NCI-H82 (cell line): ENCODE measurements at places on chromosomes 3 and 15.
A peak's percentile ranks its signal among the peaks of the same experiment; 100 is the strongest.

- DNase-seq: no peak
Observed at GRCh38 chr15:38307251-38307650, 54.6 kb downstream of the SPRED1 start.

DNA sequence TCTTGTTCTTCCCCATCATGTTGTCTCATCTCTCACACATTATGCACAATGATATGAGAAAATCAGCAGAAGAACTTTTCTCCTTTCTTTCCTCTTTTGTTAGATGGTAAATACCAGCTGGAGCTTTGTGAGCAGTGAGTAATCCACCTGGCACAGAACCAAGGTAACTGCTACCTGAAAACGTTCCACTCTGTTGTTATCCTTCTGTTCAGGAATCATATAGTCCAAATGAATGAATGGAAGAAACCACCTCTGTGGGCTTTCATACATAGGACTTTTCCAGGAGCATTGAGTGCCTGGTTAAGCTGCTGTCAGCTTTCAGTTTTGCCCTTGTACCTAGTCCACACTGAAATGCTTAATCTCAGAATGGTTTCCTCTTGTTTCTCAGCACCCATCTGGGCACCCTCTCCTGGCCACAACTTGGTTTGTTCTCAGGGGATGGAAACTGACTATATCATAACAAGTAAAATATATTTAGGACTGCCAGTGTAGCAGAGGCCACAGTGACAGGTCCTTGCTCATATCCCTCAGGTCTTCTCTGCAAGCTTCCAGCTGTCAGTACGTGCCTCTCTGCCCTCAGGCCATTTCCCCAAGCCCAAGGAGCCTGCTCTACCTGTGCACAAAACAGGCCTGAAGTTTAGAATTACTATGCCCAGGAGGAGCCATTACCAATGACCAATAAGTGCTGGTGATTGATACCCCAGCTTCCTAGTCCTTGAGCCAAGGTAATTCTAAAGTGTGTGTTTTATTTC is 23.5 kb upstream of the SLC4A7 start:
- no peak for DNase-seq

GRCh38 chr3:155979746-155980145 is 109.3 kb downstream of the GMPS start:
- DNase-seq: no peak

DNA sequence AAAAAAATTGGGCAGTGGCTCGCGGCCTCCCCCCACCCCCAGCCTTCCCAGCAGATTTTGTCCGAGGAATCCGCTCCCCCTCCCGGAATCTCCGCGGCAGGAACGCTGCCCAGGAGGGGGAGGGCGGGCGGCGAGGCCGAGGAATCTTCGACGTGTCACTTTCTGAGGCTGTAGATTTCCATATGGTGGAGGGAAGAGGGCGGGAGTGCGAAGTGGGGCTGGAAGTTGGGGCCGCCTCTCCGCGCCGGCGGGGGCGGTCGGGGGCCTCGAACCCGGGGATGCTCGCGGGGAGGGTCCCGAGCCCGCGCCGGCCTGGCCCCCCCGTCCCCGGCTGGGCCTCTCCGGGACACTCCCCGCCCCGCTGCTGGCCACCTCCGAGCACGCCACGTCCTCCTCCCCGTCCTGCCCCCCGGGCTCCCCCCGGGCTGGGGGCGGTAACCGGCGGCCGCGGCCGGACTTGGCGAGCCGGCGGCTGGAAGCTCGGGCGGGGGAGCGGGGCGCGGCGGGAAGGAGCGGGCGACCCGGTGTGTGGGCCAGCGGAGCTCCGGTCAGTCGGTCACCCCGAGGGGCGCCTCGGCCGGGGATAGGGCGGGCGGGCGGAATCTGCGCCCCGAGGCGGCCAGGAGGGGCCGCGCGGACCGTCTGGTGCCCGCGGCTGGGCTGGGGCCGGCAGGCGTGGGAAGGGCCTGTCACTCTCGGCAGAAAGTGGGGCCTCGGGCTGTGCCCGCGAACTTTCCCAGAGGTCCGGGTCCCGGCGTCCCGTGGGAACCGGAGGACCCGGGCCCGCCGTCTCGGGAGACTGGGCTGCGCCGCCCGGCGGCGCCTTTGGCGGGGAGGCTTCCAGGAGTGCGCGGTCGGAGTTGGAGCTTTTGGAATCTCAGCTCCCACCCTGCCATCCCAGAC is 951 bp downstream of the FNDC3B start:
- peak; percentile 87 for DNase-seq

GRCh38 chr3:66475386-66476020 is 25.3 kb downstream of the LRIG1 start:
- no peak for DNase-seq

- no peak for DNase-seq
Observed at GRCh38 chr3:7959094-7959493, 542.5 kb upstream of the LMCD1 start.

GRCh38 chr3:39443530-39443929 is 23.9 kb upstream of the MOBP start:
- peak; percentile 42 for DNase-seq

GRCh38 chr15:48076454-48076853 is 44.3 kb upstream of the SLC24A5 start:
- DNase-seq: no peak

- no peak for DNase-seq
Observed at GRCh38 chr3:47152578-47152977, 11.3 kb downstream of the SETD2 start.

DNA sequence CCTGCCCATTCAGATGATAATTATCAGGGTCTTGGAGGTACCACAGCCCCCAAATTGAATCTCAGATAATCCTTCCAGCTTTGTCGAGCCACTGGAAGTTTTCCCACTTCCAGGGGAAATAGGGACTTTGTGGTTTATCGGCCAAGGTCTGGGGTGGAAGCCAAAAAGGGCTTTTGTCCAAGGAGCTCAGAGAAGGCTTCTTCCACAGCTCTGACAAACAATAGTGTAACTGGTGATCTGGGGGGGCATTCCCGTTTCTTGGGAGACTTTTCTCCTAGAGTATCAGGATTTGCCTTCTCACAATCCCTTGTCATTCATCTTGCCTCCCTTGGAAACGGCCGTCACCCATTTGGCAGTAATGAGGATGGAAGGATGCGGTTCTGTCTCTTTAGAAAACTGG is 18.4 kb downstream of the SRGAP3 start:
- no peak for DNase-seq

DNA sequence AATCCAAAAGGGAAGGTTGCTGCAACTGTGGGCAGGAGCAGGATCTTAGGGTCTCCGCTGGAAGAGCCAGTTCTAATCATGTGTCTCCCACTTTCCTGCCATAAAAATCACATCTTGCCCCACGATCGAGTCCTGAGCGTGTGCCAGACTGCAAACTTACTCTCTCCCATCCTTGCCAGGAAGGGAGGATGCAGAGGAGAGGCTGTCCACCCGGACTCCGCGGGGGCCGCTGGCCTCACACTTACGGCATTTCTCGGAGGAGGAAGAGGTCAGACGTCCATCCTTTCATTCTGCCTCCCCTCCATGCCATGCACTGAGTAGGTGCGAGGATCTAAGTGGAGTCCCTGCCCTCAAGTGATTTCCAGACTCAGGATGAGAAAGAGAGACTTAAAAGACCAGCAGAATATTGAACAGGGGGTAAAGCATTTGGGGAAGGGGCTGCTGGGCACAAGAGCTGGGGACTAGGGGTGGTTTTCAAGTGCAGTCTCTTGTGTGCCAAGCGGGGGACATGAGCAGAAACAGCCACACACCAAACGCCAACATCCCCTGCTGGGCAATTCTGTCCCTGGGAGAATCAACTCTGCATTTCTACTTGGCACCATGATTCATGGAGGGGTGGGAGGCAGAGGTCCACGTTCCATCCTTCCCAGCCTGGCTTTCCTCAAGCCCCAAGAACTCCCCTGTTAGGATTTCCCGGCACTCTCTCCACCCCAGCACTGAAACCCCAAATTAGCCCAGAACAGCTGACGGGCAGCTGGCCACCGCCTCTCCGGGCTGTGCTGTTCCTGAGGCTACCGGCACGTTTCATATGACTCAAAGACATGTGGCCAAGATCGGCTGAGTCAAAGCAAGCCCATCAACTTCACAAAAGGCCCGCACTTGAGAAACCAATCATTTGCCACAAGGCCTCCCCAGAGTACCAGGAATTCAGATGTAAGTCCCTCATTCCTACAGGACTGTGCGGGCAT is 11.6 kb downstream of the OXTR start:
- no peak for DNase-seq

- DNase-seq: no peak
Observed at GRCh38 chr3:111292117-111292516, 220.5 kb downstream of the NECTIN3 start.

DNA sequence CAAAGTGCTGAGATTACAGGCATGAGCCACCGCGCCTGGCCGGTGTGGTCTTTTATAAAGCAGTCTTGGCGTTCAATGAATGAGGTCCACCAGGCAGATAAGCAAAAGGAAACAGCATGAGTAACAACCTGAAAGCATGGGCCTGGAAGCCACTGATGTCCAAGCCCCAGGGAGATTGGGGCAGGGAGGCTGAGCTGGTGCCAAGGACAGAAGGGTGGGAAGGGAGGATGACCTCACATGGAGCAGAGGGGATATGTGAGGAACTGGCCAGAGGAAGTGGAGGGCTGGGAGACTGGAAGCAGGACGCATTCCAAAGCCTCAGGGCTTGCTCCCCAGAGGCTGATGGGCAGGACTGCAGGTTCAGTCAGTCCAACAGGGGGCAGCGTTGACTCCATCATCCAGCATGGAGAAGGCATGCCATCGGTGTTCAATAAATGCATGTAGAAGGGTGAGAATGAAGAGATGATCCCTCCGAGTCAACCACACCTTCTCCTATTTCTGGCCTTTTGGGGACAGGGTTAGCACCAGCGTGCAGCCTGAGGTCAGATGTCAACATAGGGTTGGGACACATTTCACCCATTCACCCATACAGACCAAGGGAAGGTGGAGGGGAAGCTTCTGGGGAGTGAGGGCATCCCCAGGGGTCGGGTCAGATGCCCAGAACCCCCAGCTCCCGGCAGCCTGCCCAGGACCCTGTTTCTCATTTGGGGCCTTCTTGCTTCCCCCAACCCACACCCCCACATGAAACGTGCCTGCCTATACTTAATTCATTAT is 14.8 kb downstream of the MYL3 start:
- DNase-seq: peak; percentile 8

- no peak for DNase-seq
Observed at GRCh38 chr15:85030301-85030929, 48.8 kb downstream of the PDE8A start.

GRCh38 chr15:68552773-68553172 is 26.0 kb upstream of the CORO2B start:
- peak; percentile 74 for DNase-seq

GRCh38 chr3:73848173-73848906 is 223.6 kb upstream of the PDZRN3 start:
- peak; percentile 56 for DNase-seq

GRCh38 chr15:36867436-36867835 is 232.9 kb downstream of the MEIS2 start:
- DNase-seq: no peak

DNA sequence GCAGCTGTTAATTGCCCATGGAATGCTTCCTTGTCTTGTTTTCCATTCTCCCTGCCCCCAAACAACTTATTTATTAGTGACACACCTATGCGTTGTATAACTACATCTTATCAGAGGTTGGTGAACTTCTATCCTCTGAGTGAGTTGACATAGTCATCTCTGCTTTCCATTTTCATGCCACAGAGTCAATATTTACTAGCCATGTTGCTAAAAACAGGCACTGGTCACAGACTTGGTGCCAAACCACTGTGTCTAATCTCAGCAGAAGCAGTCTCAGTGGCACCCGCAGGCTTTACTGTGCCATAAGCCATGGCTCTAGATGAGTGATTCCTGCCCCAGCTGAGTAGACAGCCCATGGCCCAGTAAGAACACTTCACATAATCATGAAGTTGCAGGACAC is 26.5 kb downstream of the DAPK2 start:
- DNase-seq: no peak

DNA sequence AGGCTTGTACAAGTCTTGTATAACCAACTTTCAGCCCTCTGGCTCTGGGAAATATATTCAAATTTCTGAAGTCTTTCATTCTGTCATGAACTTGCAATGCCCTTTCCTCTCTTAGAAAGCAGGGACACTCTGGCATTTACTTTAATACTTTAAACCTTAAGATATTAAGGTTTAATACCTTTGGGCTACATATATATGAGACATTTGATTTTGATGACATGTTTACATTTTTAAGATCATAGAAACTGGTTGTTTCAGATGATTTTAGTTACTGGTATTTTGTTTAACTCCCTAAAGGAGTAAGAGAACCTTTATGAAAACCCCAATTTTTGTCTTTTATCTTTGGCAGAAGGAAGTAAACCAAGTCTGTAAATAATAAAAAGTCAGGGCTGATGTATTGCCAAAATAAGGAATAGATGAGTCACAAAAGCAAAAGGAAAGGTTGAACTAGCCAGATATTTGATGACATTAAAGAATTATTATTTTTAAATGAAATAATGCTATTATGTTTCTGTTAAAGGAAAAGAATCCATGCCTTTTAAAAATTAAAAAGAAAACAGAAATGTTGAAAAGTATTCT is 579.0 kb upstream of the CBLB start:
- no peak for DNase-seq

DNA sequence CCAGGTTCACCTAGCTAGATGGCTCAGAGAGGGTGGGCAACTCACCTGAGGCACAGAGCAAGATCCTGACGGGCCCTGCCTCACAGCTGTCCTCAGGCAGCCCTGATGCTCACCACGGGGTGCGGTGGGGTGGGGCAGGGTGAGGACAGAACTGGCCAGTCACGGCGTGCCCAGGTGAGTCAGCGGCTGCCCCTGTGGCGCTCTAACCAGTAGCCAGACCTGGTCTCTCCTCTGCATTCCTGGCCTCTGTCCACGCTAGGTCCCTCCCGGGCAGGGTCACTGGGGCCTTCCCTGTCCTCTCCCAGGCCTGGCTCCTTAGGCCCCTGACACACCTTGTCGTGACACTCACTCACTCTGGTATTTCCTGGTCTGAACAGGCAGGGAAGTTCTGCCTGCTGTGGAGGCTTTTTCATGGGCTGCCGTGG is 901 bp downstream of the ALS2CL start:
- DNase-seq: no peak

DNA sequence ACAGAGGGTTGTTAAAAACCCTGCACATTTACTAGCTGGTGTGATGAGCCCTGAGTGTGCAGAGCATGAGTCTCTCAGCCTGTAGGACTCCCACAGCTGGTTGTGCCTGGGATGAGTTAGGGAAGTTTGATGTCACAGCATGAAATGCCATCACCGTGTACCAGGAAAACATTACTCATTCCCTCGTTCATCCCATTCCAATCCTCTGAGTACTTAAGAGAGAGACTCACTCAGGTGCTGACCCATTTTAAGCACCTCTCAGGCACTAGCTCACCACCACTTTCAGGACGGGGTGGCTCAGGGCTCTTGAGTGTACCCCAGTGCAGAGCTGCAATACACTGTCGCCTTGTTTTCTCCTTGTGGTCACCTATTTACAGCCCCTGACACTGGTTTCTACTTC is 18.7 kb downstream of the MGLL start:
- DNase-seq: no peak
